NCI-H82 (cell line): ENCODE measurements at places on chromosomes 4 and X.

- DNase-seq = peak; percentile 14
Measured at GRCh38 chrX:136627409-136627808, 20.5 kb upstream of the CD40LG start.

GRCh38 chrX:40099055-40099958, 1.5 kb upstream of the BCOR start:
- DNase-seq = peak; percentile 80

- DNase-seq = no peak
Measured at GRCh38 chrX:9349572-9350494, 115.0 kb upstream of the TBL1X start.

DNA sequence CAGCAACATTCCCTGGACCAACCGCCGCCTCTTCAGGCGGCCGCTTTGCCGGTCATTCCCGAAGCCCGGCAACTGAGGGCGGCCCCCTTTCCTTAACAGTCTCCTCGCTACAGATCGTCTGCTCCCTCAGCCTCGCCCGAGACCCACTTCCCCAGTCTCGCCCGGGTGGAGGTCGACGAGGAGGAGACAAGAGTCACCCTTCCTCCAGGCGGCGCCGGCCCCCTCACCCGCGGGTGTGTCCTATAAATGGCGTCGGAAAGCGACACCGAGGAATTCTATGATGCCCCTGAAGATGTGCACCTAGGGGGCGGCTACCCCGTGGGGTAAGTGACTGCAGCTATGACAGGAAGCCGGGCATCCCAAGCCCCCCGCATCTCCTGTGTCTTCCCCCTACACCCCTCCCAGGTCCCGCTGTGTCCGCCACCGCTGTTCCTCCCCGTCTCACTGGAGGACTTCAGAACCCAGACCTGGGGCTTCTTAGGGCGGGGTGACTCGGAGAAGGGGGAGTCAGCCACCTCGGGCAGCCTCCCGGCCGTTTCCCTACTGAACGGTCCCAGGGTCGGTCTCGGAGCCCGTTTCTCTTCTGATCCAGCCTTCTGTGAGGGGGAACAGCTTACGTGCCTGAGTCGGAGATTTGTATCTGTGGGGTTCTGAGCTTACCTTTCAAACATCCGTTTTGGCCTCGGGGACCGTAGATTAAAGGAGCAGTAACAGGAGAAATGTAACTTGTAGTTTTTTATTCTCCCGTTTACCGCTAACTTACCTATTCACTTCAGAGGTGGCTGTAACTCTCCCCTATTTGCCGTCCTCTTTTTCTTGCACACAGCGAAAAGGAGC, 570 bp downstream of the WDR44 start:
- DNase-seq = peak; percentile 82

GRCh38 chr4:82499738-82500434, 61.9 kb downstream of the TMEM150C start:
- DNase-seq = no peak

DNA sequence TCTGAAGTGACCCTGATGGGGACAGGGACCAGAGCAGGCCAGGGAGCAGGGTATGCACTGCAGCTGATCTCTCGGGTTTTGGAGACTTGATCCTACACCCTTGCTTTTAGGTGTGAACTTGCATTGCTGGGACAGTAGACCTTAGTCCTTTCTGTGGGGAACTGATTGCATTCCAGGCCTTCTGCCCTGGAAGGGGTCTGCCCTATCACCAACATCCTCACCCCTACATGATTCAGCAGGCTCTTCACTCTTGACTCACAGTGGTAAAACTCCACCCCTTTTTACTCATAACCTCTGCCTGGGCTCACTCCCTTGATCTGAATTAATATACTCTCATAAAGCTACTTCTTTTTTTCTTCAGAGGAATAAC, 6.6 kb upstream of the DDX60L start:
- no peak for DNase-seq
